Fibroblast of lung (primary cell): ENCODE measurements at places on chromosomes 16 and 17.

DNA sequence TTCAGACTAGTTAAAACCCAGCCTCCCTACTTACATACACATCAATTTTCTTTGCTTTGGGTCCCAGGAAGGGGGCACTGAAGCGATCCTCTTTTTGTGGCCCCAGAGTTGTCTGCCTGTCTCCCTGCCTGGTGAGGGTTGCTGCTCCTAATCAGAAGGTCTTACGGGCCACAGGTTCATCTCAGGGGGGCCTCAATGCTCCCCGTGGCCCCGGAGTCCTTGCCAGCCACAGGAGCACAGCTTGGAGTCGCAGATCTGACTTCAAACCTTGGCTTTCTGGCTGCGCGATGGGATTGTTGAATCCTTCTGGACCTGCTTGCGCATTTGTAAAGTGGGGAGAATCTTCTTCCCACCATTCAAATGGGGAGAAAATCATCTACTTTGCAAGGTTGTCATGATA, 44.8 kb upstream of the MYH10 start:
- DNase-seq = no peak

DNA sequence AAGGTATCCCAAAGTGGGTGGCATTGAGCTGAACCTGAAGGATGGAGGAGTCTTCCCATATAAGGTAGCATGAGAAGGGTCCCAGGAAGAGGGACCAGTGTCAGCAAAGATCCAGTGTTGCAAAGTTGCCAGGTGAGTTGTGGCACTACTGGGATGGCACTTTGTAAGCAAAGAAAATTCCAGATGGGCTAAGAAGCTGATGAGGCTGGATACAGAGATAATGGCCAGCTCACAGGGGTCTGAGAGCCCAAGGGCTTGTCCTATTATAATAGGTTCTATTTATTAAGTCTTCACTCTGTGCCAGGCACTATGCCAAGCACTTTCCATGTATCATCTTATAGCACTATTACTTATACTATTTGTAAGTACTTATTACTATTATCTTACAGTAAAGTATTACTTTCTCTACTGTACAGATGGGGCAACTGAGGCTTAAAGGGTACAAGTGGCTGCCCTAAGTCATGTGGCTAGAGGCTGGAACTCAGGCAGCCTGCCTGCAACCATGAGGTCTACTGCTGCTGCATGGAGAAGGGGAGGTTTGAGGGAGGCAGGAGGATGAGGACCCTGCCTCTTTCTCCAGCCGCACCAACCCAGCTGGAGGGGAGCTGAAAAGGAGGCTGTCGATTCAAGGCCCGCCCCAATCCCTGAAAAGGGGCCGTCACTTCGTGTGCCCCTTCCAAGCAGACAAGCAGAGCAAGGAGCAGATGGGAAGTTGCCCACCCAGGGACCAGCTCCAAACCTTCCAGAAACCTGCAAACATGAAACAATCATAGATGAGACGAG, 86.5 kb downstream of the C16orf78 start:
- no peak for DNase-seq

DNA sequence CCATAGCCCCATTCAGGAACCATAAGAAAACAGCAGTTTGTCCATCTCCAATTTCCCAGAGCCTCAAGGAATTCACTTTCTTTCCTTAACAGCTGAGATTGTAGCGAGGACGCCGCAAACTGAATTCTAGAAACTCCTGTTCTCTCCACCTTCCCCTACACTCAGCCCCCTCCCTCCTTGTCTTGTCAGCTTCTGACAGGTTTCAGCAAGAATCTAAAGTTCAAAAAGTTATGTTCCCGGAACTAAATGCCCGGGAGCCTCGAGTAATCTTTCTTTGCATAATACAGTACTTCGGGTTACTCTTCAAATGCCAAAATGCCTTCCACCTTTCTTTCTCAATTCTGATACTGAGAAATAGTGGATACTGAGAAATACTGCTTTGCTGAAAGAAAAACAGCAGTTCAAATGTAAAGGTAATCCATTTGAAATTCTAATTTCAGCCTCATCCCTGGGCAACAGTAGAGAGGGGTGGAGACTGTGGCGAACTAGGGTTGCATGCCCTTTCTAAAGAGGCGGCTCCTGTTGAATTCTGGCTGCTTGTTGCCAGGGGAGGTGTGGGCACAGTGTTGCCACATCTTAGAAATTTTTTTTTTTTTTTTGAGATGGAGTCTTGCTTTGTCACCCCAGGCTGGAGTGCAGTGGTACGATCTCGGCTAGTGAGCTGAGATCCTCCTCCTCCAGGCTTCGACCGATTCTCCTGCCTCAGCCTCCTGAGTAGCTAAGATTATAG, 63.5 kb upstream of the USP7 start:
- DNase-seq = no peak

DNA sequence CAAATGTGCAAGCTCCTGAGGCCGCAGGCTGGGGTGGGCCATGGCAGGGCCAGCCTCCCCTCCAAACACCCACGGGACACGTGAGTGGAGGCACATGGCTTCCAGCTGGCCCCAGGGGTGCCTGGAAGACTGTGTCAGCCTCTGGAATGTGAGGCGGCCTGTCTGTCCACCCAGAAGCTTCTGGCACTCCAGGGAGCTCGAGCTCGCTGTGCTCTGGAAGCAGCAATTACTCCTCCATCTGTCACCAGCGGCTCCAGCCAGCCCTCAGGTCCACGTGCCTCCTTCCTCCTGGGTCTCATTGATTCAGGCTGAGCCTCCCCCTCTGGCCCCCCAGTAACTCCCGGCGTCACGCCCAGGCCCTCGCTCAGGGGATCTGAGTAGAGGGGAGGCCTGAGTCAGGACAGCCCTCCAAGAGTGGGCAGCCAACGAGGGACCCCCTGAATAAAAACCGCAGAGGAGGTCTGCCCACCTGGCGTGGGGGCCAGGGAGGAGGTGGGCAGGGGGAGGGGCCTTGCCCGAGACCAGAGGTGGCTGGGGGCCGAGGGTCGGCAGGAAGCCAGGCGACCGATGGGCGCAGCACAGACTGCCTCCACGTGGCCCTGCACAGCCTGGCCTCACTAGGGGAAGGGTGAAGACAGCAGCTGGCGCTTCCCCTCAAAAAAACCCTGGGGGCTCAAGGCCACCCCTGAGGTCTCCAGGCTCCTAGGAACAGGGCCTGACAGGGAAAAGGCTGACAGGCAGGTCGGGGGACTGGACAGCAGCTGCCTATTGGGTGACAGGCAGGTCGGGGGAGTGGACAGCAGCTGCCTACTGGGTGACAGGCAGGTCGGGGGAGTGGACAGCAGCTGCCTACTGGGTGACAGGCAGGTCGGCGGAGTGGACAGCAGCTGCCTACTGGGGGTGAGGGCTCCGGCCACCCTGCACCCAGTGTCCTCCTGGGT, 11.9 kb downstream of the PIEZO1 start:
- peak; percentile 97 for DNase-seq

GRCh38 chr17:51185763-51186332, 19.6 kb downstream of the NME2 start:
- DNase-seq = peak; percentile 16

GRCh38 chr17:30922235-30923030, 688 bp downstream of the ADAP2 start:
- no peak for DNase-seq

GRCh38 chr17:66533572-66533971, 231.2 kb downstream of the PRKCA start:
- peak; percentile 76 for DNase-seq

DNA sequence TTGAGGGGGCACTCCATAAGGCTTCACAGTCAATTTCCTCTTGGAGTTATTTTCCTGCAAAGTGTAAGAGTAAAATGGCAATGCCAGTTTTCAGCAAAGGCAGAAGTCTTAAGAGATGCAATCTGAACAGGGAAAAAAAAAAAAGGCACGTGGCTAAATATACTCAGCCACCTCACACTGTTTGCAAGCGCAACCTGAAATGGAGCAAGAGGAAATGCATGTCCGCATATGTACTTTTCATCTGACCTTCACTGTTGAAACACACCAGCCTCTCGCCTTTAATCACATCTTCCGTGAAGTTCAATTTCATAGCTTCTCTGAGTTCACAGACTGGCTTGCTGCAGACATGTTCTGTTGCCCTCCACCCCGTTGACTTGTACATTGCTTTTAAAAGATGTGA, 101.4 kb downstream of the KATNIP start:
- no peak for DNase-seq

- DNase-seq = peak; percentile 46
Measured at GRCh38 chr17:75476271-75476671, 19.8 kb downstream of the TMEM94 start.

DNA sequence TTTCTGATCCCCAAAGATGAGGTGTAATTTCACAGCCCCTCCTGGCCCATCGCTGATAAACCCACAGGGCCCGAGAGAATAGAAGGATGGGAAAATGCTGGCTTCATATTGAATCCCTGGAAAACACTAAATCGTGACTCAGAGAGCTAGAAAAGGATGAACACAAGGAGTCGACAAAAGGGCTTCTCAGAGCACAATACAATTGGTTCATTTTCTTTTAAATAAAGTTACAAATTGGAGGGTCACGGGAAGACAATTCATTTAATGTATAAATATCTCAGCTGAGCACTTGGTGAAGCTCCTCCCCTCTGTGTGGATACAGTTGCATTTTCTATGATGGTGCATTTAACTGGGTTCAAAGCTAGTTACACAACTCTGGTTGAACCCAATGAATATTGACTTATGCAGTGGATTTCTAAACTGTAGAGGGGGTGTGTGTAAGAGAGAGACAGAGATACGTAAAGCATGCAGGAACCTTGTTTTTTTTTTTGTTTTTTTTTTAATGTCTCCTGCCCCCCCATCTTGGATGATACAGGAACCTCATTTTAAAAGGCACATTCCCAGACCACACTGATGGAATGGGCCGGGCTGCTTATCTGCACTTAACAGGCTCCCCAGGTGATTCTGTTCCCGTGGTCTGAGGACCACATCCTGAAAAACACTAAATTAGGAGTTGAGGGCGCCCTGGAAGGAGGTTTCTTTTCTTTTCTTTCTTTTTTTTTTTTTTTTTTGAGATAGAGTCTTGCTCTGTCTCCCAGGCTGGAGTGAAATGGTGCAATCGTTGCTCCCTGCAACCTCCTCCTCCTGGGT, 14.1 kb downstream of the TTYH2 start:
- no peak for DNase-seq

DNA sequence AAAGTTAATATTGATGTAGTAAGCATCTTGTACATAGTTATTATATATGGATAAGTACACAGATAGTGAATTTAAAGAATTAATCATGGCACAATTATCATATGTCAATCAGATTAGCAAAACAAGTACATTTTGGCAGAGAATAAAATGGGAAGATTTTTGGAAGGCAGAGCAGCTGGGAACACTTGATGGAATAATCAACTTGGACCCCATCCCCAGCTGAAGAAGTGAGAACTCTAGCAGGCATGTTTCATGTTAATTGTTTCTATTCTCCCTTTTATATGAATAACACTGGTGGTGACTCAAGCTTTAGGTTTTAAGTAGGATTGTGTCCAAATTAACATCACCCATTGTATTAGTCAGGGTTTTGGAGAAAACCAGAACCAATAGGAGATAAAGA, 198.7 kb downstream of the KCNJ2 start:
- peak; percentile 55 for DNase-seq

- DNase-seq = no peak
Measured at GRCh38 chr16:54677308-54677950, 253.2 kb upstream of the IRX5 start.

- DNase-seq = no peak
Measured at GRCh38 chr16:50988441-50988840, 162.6 kb downstream of the SALL1 start.

- no peak for DNase-seq
Measured at GRCh38 chr17:17400070-17400469, 76.7 kb upstream of the MED9 start.

DNA sequence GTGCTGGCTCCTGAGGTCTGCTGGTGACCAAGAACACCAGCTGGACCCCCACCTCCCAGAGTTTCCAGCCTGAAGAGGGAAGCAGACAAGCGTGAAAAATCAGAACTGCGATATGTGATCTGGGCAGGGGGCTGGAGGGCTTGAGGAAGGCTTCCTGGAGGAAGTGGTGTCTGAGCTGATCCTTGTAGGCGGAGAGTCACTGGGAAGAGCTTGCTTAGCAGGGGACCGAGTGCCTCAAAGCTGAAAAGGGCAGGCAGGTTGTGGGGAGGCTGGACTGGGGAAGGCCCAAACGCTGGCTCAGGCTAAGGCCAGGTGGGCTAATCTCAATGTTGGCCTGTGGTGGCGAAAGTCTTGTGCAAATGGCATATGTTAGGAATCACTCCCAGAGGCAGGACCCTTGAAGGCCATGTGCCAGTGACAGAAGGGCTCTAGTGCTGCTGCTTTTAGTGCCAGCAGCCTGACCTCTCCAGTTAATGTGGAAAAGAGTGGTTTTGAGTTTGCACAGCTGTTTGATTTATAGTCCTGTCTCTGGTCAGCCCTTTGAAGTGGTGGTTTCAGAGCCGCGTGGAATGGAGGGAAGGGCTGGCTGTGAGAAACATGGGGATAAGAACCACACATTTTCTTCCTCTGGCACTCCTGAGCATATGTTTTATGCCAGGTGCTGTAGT, 85.3 kb upstream of the LGALS9 start:
- DNase-seq = peak; percentile 77

GRCh38 chr16:81378049-81378448, 63.3 kb downstream of the GAN start:
- no peak for DNase-seq
